ENCODE measurements at places on chromosomes 1 and 21. TPM values are rescaled to one million over a fixed set of nuclear protein-coding genes. Genes with fewer than 3 reads are reported as not detected.

Gene USP25
- total RNA-seq: 50.2 TPM

Gene TTC39A
- 3.5 TPM for total RNA-seq

Gene ACTL8
- not detected for total RNA-seq

Gene ST6GALNAC3
- 45.5 TPM for total RNA-seq

Gene PSMB4
- total RNA-seq: 435 TPM

Gene LRRN2
- total RNA-seq: 0.38 TPM

Gene S100A12
- not detected for total RNA-seq

Gene ALX3
- not detected for total RNA-seq

Gene MFAP2
- total RNA-seq: 55.3 TPM

Gene LCE3E
- total RNA-seq: not detected

Gene PARS2
- 4.0 TPM for total RNA-seq

Gene S100A3
- total RNA-seq: 0.38 TPM

Gene RHD
- total RNA-seq: 0.13 TPM

Gene CACHD1
- total RNA-seq: 2.8 TPM

Gene FMO1
- total RNA-seq: not detected

Gene ITLN2
- total RNA-seq: not detected

Gene PLA2G5
- under 0.01 TPM for total RNA-seq

Gene ARHGAP30
- not detected for total RNA-seq

Gene GCSAML
- not detected for total RNA-seq

Gene RXRG
- not detected for total RNA-seq

Gene OR6K3
- not detected for total RNA-seq

Gene LINGO4
- total RNA-seq: not detected
